ENCODE measurements at places on chromosomes 11 and 22.

GRCh38 chr11:57787920-57788702 is 26.5 kb downstream of the CTNND1 start:
- no peak for DNase-seq

GRCh38 chr11:99632969-99633368 is 612.2 kb downstream of the CNTN5 start:
- DNase-seq: no peak

- peak; percentile 45 for DNase-seq
These were observed 25.0 kb downstream of the MTMR3 start for GRCh38 chr22:29907753-29908515.

DNA sequence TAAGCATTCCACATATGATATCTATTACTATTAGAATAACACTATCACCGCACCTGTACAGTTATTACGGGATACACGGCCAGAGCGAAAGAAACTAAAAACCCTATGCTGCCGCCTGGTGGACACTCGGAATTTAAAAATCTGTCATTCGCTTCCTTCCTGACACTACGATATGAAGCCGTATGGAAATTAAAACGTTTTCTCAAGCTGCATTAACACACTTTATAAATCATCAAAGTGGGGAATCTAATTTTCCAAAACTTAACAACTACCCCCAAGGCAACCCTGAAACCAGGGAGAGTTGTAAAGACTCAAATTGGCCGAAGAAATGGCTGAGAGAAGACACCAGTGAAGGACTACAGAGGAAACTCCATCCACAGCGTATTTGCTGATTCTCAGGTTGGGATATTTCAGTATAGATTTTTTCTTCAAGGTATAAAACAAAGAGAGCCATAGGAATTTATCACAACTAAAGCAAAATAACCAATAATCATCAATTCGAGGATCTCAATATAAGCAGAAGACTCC is 1.4 kb downstream of the CCDC73 start:
- peak; percentile 66 for DNase-seq

DNA sequence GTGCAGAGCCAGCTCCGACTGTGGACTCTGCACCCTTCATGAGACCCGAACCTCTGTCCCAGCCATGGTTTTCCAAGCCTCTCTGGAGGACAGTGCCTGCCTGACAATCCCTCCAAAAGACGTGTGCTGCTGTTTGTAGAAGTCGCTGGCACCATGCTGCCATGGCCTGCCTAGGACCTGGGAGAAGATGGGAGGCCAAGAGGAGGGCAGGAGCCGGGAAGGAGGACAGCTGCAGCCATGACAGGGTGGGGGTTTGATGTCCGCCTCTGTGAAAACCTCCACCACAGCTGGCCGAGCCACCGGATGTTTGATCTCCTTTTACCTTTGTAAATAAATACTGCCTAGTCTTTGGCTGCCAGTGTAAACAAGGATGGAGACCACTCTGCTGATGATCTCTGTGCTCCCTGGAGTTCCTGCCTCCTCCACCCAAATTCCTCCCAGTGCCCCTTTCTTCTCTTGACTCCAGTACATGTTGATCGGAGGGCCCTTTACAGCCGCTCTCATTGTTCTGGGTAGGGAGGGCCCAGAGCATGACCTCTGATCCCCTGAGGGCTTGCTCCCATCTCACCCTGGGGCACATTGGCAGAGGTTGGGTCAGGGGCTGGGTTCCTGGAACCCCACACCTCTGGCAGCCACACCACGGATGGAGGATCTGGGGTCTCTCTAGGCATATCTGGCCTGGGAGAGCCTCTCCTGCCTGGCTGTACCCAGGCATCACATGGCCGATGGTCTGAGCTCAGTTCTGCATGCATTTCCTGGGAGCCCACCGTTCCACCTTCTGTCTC is 66.9 kb downstream of the BCR start:
- DNase-seq: no peak

DNA sequence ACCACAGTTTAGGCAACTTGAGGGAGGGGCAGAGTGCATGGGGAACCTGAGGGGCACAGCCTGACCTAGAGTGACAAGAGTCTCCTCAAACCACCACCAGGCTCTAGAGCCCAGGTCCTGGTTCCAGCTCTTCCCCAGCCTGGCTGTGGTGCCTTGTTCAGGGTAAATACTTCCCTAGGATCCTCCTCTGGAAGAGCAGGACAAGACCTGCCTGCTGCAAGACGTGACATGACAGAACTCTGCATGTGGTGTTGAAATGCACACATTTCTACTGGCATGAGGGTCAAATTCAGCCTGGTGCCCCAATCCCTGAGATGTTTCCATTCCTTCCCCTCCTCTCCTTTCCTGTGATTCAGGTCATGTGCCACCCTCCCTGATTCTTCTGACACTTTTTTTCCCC is 3.3 kb downstream of the SEC14L2 start:
- no peak for DNase-seq

GRCh38 chr11:114284021-114284420 is 12.2 kb upstream of the NNMT start:
- DNase-seq: no peak

GRCh38 chr11:118171269-118172062 is 5.0 kb downstream of the SCN2B start:
- no peak for DNase-seq

GRCh38 chr11:1041471-1041870 is 5.0 kb upstream of the MUC6 start:
- DNase-seq: no peak

DNA sequence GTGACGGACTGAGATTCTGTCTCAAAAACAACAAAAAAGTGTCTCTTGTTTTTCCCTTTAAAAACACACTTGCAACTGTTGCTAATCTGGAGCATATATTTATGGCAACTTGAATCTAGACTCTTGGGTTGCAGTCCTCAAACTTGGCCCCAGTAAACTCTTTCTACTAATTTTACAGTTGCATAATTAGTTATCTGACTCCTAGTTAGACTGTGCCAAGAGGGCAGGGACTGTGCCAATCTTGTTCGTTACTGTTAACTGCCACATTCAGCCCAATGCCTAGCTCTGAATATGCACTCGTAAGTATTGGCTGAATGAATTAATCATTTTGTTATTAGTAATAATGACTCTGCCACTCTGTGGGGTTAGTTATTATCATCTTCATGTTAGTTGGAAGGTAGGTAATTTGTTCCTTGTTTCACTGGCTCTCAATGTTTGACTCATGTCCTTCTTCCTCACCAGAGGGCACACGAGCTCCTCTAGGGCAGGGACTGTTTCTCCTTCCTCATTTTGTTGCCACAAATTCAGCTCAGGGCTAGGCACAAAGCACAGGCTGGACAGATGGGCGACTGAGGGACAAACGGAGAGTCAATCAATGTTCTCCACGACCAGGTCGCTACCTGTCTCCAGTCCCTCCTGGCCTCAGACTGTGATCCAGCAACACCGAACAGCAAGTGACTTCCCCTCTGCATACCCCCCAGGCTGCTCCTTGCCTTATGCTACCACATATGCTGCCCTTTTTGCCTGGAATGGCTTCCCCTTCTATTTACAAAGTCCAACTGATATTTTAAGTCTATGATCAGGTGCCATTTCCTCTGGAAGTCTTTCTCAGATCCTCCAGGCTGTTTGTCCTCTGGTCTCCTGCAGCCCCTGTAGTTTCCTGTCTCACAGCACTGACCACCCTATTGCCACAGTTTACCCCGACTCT is 9.0 kb downstream of the CLPB start:
- DNase-seq: no peak

- DNase-seq: no peak
These were observed 31.0 kb upstream of the HSD17B12 start for GRCh38 chr11:43649501-43649900.

DNA sequence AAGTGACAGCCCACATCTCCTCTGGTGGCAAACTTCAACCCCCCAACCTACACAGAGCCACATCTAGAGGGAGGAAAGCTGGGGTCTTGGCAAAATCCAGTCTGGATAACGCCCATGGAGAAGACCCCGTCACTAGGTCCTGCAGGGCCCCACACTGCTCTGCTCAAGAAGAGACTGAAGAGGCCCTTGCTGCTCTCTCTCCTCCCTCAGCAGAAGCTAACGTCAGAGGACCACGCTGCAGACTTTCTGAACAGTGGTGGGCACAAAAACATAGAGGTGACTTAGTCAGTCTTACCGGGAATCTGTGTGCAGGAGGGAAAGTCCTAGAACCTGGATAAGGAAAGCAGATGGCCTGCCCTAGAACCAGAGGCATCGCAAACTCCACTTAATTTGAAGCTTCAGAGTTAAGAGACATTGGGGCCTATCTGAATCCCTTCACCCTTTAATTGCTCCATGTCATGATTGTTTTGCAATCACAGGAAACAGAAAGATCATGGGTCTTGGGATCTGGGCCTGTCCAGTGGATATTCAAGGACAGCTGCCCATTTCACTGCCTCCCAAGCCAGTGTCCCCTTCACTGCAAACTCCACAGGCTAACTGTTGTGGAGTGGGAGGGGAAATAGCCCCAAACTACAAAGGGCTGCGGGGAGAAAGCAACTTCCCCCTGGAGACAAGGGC is 1.7 kb downstream of the DKK3 start:
- no peak for DNase-seq

GRCh38 chr11:35344681-35345574 is 74.4 kb downstream of the SLC1A2 start:
- peak; percentile 70 for DNase-seq

- DNase-seq: no peak
These were observed 45.6 kb upstream of the EHF start for GRCh38 chr11:34575261-34575660.

DNA sequence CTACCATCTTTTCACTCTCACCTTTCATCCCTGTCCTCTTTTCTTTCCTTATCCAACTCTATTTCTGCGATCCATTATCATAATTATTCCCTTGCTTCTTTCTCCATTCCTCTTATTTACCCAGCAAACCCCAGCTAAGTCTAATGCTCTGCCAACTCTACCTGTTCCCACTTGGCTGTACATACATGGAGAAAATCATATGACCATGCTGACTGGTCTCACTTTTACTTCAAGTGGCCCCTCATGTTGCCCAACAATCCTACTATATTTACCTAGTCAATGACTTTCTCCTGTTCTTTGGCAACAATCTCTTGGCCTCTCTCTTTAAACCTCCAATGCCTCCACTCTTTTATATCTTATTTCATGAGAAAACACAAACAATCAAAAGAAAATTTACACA is 94.1 kb downstream of the USP35 start:
- no peak for DNase-seq

- DNase-seq: no peak
These were observed 6.3 kb downstream of the SLC7A4 start for GRCh38 chr22:21025763-21026755.

- DNase-seq: no peak
These were observed 41.2 kb upstream of the ALX4 start for GRCh38 chr11:44351006-44351660.

GRCh38 chr11:587978-588380 is 11.7 kb downstream of the PHRF1 start:
- DNase-seq: no peak

- DNase-seq: no peak
These were observed 615 bp downstream of the FADS3 start for GRCh38 chr11:61890529-61891330.

- DNase-seq: no peak
These were observed 67.2 kb upstream of the RCN1 start for GRCh38 chr11:32023370-32024305.

DNA sequence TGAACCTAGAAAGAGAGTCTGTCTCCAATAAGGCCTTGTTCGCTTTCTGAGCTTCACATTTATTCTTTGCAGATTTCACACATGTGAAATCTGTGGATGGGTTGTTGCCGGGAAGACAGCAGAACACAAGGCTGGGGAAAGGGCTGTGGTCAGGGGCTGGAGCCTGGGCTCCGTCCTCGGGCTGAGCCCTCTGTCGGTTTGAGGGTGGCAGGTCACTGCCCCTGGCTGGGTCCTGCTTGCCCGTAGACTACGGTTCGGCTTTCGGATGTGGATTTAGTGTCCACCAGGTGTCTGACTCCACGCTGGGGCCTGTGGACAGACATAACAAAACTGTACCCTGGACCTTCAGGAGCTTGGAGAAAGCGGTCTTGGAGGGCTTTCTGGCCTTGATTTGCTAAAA is 117.0 kb upstream of the ALX4 start:
- no peak for DNase-seq

DNA sequence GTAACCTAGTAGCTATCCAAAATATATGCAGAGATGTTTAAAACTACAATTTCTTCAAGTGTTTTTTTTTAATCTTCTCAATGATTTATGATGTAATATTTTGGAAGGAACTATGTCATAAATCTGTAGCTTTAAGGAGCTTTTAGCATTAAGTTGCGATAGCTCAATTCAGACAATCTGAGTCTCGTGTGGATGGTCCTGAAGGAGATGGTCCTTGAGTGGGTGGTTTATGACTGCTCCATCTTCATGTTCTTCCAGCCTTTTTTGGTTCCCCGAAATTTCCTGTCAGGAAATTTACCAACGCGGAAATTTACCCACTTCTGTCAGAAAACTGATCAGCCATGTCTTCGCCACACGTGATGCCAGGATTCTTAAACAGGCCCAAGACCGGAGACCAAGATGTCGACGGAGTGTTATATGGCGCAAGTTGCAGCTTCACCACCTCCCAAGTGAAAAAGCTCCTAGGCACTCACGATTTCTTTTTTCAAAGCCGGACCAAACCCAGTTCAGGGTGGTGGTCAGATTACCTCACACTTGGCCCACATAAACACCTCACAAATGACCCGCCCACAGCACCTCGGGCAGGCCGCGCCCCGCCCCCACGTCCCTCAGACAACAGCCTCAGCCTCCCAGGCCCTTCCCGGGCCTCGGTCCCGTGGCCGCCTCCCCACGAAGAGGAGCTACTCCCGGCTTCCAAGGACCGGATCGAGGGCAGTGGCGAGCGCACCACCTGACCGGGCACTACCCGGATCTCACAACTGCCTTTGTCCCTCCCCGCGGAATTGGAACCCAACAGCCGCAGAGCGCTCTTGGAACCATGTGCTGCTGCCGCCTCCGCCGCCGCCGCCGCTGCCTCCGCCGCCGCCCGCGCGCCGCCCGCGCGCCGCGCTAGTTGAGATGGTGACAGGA is at the start of gene MORC2:
MORC2 (minus strand) TSS at position 760 of the 909 bp plus-strand sequence. CDS start 885 bp downstream, outside the sequence.
- DNase-seq: no peak

- DNase-seq: no peak
These were observed 2.9 kb upstream of the FOSL1 start for GRCh38 chr11:65903068-65903481.

DNA sequence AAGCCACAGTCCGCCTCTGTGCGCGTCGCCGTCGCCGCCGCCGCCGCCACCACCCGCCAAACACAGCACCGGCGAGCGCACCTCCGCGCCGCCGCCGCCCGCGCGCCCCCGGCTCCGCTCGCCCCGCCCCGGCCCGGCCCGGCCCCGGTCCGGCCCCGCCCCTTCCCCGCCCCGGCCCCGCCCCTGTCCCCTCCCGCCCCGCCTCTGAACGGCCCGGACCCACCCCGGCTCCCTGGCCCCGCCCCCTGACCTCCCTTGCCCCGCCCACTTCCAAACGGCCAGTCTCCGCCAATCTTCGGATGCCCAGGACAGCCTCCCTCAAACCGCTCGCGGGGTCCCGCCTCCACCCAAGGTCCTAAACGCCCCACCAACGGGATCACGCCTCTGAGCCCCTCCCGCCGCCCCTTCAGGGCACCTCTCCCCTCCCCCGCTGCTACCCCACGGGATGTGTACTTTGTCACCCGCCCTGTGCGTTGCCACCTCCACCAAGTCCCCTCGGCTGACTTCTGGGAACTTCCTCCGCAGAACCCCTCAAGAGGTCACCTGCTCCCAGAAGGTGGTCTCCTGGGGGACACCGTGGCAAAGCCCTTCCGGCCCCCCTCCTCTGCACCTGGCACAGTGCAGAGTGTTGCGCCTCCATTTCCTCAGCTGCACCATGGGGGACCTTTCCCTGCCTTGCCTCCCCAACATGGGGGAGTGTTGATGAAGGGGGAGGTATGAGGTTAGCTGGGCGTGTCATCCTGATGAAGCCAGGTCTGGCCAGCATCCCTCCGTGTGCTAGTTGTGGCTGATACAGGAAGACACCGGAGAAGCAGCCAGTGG is at the start of gene KIAA0930:
KIAA0930 (minus strand) TSS at position 85 of the 822 bp plus-strand sequence. CDS start 191 bp downstream, outside the sequence.
- no peak for DNase-seq

Measured in renal cortex interstitium (tissue), 15 donors.